ENCODE measurements at places on chromosomes 6 and 20.
A peak's percentile ranks its signal among the peaks of the same experiment; 100 is the strongest.

- H3K27ac ChIP-seq: no peak overlapping the region
- DNase-seq: no peak
- no peak overlapping the region for H3K4me3 ChIP-seq
- no peaks in the 10 kb centered on the region for H3K36me3 ChIP-seq
Observed at GRCh38 chr20:4709261-4710105, 12.2 kb upstream of the PRND start.

DNA sequence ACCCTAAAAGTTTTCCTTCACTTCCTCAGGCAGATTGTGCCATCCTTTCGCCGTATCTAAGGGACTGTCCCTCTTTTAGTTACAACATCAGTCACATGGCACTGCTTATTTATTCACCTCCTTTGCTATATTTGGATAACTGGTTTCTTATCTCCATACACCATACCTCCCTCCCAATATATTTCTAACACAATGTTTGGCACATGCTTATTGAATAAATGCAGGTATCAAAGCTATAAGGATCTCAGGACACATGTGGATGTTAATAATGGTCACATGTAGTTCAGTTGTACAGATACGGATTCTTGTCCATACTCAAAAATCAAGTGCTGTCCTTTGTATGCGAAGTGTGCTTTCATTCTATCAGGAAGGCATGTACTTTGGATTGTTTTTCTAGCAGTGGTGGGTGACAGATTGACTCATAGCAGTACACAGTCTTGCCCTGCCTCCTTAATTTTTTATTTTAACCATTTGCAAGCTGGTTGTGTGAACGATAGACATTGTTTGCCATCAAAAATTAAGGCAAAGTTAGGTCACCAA, 407.1 kb upstream of the RUNX2 start:
- no peak overlapping the region for H3K27ac ChIP-seq
- DNase-seq: no peak
- no peak overlapping the region for H3K4me3 ChIP-seq
- H3K36me3 ChIP-seq: no peaks in the 10 kb centered on the region
- no peaks in the 10 kb centered on the region for H3K27me3 ChIP-seq

GRCh38 chr6:36979347-36979742, 6.7 kb downstream of the MTCH1 start:
- H3K27ac ChIP-seq: no peak overlapping the region
- DNase-seq: no peak
- no peaks in the 10 kb centered on the region for H3K4me1 ChIP-seq
- peaks cover 11% of the 10 kb centered on the region for H3K36me3 ChIP-seq
- no peak overlapping the region for H3K4me3 ChIP-seq

- no peak overlapping the region for H3K4me3 ChIP-seq
- no peak overlapping the region for H3K27ac ChIP-seq
- DNase-seq: no peak
- no peaks in the 10 kb centered on the region for H3K36me3 ChIP-seq
Observed at GRCh38 chr6:89611666-89612065, 26.9 kb downstream of the LYRM2 start.

DNA sequence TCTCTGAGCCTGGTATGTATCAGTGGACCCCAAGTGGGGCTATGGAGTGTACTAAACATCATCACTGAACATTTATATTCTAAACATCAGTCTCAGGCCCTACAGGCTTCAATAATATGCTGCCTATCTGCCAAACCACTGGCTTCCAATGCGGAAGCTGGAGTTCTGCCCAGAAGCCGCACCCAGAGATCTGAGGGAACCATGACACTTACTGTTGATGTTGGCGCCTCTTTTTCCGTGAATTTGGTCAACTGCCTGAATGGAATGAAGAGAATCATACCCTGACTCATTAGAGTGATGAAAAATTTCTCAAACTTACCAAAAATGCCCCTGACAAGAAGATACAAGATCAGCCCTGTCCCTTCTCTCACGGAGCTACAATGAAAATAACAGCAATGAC, 66.2 kb downstream of the SLC22A23 start:
- H3K4me1 ChIP-seq: no peaks in the 10 kb centered on the region
- H3K27me3 ChIP-seq: no peaks in the 10 kb centered on the region
- peak; percentile 87 for DNase-seq
- no peaks in the 10 kb centered on the region for H3K36me3 ChIP-seq

DNA sequence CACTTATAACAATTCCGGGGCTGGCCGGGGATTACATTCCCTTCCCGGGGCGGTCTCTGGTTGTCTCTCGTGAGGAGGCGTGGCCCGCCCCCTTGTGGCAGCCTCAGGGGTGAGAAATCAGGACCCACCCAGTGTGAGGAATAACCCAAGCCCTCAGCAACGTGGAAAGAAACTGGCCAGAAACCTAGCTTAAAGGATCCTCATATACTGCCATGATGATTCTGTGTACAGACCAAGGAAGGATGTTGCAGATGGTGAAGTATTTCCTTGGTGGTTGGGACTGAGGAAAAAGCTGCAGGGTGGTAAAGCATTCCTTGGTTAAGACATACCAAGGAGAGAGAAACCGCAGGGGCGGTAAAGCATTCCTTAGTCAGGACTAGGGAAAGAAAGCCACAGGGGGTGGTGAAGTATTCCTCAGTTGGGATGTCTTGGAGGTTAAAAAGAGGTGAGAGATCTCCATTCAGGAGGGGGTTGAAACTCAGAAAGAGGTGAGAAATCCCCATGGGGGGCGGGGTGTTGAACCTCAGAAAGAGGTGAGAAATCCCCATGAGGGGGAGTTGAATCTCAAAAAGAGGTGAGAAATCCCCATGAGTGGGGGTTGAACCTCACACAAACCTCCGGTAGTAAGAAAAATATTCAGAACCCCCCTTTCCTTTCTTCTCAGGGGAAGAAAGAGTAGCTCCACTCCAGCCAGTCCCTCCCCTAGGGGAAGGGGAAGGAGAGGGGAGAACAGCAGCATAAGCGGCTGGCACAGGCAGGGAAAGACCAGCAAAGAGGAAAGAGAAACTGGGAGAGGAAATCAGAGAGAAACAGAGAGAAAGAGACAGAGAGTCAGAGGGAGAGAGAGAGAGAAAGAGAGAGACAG, 238.1 kb downstream of the RNGTT start:
- no peak for DNase-seq
- no peaks in the 10 kb centered on the region for H3K4me1 ChIP-seq

- no peak overlapping the region for H3K27ac ChIP-seq
- no peak overlapping the region for H3K4me3 ChIP-seq
- DNase-seq: no peak
- no peaks in the 10 kb centered on the region for H3K36me3 ChIP-seq
Observed at GRCh38 chr6:108801366-108801765, 46.9 kb upstream of the ARMC2 start.

- peak overlapping the region; percentile 88 for H3K27ac ChIP-seq
- no peaks in the 10 kb centered on the region for H3K36me3 ChIP-seq
- no peak for DNase-seq
- H3K27me3 ChIP-seq: no peaks in the 10 kb centered on the region
Observed at GRCh38 chr6:43171707-43172103, 636 bp downstream of the SRF start.

DNA sequence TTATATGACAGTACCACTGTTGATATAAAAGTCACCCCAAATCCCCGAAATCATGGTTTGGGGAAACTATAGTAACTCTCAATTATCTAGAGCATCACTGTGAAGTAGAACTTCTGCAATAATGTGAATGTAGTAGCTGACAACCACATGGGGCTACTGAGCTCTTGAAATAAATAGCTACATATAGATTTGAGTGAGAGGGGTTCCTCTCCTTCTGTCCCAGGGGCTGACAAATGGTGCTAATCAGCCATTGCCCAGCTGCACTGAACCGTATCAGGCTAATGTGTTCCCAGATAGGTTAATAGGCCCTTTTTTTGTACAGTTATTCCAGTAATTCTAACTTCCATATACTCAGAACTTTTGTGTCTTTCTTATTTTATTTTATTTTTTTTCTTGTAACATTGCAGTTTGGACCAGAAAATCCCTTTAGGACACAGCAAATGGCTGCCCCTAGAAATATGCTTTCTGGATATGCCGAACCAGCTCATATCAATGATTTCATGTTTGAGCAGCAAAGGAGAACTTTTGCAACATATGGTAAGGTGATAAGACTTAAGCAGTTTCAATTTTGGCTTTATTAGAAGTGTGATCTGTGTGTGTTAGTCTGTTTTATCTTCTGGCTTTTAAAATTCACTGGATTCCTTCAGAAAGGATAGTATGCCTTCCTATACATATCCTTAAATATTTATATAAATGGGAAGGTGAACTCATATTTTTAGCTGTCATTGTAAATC, 21.1 kb downstream of the CDC40 start:
- no peaks in the 10 kb centered on the region for H3K27me3 ChIP-seq
- no peak overlapping the region for H3K27ac ChIP-seq
- no peak overlapping the region for H3K4me3 ChIP-seq
- DNase-seq: no peak
- H3K36me3 ChIP-seq: no peaks in the 10 kb centered on the region
- H3K4me1 ChIP-seq: no peaks in the 10 kb centered on the region

DNA sequence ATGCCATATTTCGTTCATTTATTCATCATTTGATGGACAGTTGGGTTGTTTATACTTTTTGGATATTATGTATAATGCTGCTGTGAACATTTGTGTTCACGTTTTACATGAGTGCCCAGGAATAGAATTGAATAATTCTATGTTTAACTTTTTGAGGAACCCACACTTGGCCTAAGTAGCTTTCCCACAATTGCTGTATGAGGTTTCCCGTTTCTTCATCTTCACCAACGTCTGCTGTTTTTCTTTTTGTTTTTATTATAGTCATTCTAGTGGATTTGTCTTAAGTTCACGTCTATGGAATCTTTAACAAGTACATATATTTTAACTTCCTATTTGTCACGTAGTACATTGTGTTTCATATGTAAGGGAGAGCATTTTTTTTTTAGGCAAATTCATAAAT, 110.3 kb downstream of the JARID2 start:
- DNase-seq: no peak
- H3K27ac ChIP-seq: no peak overlapping the region
- no peak overlapping the region for H3K4me3 ChIP-seq
- no peaks in the 10 kb centered on the region for H3K36me3 ChIP-seq
- no peaks in the 10 kb centered on the region for H3K27me3 ChIP-seq

GRCh38 chr6:31126396-31127175, 6.3 kb upstream of the CDSN start:
- DNase-seq: no peak
- H3K4me3 ChIP-seq: no peak overlapping the region
- no peaks in the 10 kb centered on the region for H3K4me1 ChIP-seq
- H3K36me3 ChIP-seq: no peaks in the 10 kb centered on the region

GRCh38 chr20:52143277-52143676, 48.3 kb downstream of the ZFP64 start:
- no peak overlapping the region for H3K4me3 ChIP-seq
- H3K27ac ChIP-seq: no peak overlapping the region
- no peak for DNase-seq
- H3K27me3 ChIP-seq: no peaks in the 10 kb centered on the region

GRCh38 chr6:146739696-146740095, 140.9 kb downstream of the ADGB start:
- H3K36me3 ChIP-seq: no peaks in the 10 kb centered on the region
- no peak overlapping the region for H3K4me3 ChIP-seq
- no peaks in the 10 kb centered on the region for H3K4me1 ChIP-seq
- no peak overlapping the region for H3K27ac ChIP-seq

DNA sequence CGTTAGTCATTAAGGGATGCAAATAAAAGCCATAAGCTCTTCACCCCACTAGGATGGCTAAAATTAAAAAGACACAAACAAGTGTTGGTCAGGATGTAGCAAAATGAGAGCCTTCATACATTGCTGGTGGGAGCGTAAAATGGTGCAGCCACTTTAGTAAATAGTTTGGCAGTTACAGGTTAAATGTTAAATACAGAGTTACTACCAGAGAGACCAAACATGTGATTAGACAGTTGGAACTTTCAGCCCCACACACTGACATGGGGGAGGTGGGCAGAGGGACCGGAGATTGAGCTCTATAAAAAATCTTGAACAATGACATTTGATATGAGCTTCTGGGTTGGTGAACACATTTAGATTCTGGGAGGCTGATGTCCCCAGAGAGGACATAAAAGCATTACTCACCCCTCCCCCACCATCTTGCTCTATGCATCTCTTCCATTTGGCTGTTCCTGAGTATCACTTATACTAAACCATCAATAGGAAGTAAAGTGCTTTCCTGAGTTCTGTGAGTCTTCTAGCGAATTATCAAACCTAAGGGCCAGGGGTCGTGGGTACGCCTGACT, 20.4 kb upstream of the ZNF318 start:
- H3K4me3 ChIP-seq: no peak overlapping the region
- H3K27ac ChIP-seq: no peak overlapping the region
- H3K4me1 ChIP-seq: no peaks in the 10 kb centered on the region
- H3K27me3 ChIP-seq: no peaks in the 10 kb centered on the region

GRCh38 chr20:38427655-38428023, 7.5 kb downstream of the SNHG17 start:
- DNase-seq: no peak
- H3K27ac ChIP-seq: no peak overlapping the region
- no peak overlapping the region for H3K4me3 ChIP-seq
- no peaks in the 10 kb centered on the region for H3K4me1 ChIP-seq
- H3K27me3 ChIP-seq: no peaks in the 10 kb centered on the region

DNA sequence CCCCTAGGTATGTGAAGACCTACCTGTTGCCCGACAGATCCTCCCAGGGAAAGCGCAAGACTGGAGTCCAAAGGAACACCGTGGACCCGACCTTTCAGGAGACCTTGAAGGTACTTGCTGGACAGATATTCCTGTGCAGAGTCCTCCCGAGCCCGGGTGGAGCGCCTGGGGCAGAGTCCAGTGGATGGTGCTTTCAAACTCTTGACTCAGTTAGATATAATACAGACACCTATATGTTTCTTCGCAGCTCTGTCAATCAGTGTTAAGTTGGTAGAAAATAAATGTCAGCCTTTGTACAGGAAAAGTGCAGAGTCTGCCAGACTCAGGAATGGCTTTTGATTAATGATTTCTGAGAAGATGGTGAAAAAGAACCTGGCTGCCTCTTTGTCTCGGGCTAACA, 67.2 kb downstream of the EZR start:
- H3K4me1 ChIP-seq: peaks cover 4% of the 10 kb centered on the region
- no peak overlapping the region for H3K27ac ChIP-seq
- H3K36me3 ChIP-seq: no peaks in the 10 kb centered on the region
- DNase-seq: no peak
- H3K4me3 ChIP-seq: no peak overlapping the region

- no peak overlapping the region for H3K27ac ChIP-seq
- DNase-seq: no peak
- no peaks in the 10 kb centered on the region for H3K27me3 ChIP-seq
- no peaks in the 10 kb centered on the region for H3K4me1 ChIP-seq
- H3K4me3 ChIP-seq: no peak overlapping the region
Observed at GRCh38 chr20:63323357-63323981, 30.5 kb downstream of the COL20A1 start.

- H3K4me1 ChIP-seq: no peaks in the 10 kb centered on the region
- peak; percentile 5 for DNase-seq
- no peaks in the 10 kb centered on the region for H3K27me3 ChIP-seq
- no peak overlapping the region for H3K27ac ChIP-seq
- no peak overlapping the region for H3K4me3 ChIP-seq
Observed at GRCh38 chr20:5024103-5024502, 22.8 kb upstream of the SLC23A2 start.

DNA sequence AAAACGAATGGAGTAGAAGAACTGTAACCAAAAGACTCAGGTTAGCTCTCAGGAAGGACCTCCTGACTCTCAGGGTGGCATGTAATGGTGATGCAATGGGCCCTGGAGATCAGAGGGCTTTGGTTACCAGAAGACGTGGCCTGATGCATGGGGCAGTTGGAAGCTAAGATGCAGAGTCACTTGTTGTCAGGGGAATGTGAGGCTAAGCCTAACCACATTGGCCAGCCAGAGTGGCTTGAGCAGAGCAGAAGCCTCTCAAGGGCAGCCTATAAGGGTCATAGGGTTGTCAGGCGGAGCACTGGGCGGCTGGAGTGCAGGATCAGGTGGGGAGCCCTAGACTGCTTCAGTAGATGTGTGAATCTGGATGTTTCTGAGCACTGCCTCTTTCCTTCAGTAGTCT, 5.9 kb downstream of the CNBD2 start:
- H3K4me1 ChIP-seq: no peaks in the 10 kb centered on the region
- no peak overlapping the region for H3K27ac ChIP-seq
